ENCODE measurements at places on chromosomes 2 and 18.

GRCh38 chr2:15937882-15938802, 2.2 kb upstream of the MYCN start:
- DNase-seq = no peak

DNA sequence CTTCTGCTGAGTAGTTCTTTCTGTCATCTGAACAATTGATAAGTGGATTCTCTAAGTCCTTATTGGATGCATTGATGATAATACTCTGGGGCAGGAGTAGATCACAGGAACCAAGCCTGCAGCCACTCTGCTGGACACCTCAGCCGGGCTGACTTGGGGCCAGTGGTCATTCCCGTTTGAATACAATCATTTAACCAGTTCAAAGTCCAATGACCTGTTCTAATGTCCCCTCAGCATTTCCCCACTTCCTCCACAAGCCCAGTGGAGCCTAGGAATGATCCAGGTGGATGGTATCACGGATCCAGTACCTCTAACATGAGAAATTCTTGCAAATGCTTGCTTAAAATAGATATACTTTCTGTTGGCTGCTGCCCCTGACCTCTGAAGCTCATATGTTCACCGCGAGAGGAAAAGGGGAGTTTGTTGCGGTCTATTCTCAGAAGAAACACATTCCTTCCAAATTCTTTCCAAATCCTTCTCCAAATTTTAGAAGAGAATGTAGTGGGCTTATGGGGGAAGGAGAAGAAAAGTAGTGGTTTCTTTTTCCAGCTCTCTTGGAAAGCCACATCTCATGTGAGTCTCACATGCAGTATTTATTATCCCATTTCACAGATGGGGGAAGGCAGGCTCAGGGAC, 170.9 kb downstream of the INHBB start:
- DNase-seq = no peak

- no peak for DNase-seq
These were observed 49.8 kb upstream of the COBLL1 start for GRCh38 chr2:164891460-164891859.

GRCh38 chr2:196915507-196916189, 10.9 kb downstream of the PGAP1 start:
- no peak for DNase-seq

- DNase-seq = no peak
These were observed 23.5 kb upstream of the ARL5A start for GRCh38 chr2:151851761-151852160.

GRCh38 chr2:171315781-171316180, 118.0 kb downstream of the METTL8 start:
- no peak for DNase-seq

GRCh38 chr2:95388091-95388692, 14.3 kb upstream of the FAHD2A start:
- DNase-seq = no peak

- no peak for DNase-seq
These were observed 107.9 kb upstream of the NDUFV2 start for GRCh38 chr18:8994603-8995002.

GRCh38 chr2:23760736-23761135, 166.2 kb downstream of the ATAD2B start:
- DNase-seq = no peak

DNA sequence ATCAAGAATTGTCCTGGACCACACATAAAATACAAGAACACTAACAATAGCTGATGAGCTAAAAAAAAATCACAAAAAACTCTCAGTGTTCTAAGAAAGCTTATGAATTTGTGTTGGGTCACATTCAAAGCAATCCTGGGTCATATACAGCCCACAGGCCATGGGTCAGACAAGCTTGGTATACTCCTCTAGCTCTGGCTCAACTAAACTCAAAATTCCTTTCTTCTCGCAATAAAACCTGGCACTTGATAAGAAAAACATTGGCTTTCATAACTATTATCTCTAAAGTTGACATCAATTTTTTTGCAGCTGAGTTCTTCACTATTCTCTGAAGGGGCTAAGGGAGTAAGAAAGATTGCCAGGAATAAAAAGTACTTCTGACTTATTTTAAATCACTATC, 38.3 kb downstream of the FBXO48 start:
- no peak for DNase-seq

All from immature natural killer cell (primary cell).